Activated T-cell treated with anti-CD3 and anti-CD28 coated beads, Interleukin-2, amount 50 U/mL, for 48 hours (primary cell): ENCODE measurements at places on chromosomes 1 and 21.

DNA sequence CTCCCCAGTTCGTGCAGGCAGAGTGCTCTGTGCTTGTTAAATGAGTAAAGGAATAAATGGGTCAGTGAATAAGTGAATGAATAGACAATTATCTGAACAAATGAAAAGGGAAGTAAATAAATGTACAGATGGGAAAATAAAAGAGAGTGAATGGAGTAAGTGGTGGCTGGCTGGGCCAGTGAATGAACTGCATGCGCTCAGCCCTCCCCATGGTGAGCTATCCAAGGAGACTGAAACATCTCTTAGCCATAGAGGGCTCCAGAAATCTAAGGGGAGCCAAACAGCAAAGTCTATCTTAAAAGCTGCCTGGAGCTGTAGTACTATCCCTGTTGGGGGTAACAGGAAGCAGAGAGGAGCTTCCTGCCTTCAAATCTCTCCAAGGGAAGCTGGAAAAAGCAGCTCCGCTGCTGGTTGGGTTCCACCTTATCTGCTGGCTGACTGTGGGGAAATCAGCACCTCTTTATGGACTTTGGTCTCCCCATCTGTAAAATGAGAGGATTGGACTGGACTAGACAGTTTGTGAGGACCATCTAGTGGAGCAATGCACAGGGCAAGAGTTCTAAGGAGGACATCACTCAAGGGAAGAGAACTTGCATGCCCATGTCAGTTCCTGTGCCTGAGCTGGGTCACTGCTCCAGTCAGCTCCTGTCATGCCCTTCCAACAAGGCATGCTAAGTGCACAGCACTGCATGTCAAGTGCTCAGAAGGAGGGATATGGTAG lies 77.9 kb downstream of the TRABD2B start:
- DNase-seq = no peak

- no peak for DNase-seq
Observed at GRCh38 chr1:106952776-106953175, 103.7 kb upstream of the PRMT6 start.

GRCh38 chr1:15440357-15440756 lies 2.1 kb downstream of the CTRC start:
- no peak for DNase-seq

DNA sequence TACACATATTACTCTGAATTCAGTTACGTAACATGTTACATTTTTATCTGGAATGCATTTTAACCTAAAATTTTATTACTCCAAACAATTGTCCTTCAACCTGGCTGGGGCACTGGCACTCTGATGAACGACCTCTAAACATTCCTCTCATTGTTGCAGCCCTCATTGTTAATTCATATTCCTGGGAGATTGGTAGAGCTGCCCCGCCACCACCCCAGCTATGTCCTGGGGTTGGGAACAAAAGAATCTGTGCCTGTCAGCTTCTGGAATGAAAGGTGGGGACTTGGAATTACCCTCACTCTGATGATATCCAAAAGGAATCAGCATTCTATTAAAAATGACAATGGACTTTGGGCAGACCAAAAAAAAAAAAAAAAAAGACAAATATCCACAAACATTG lies 38.0 kb upstream of the DESI2 start:
- no peak for DNase-seq

GRCh38 chr1:10519016-10519417 lies 44.3 kb downstream of the PEX14 start:
- DNase-seq = no peak

- DNase-seq = peak; percentile 58
Observed at GRCh38 chr1:7948960-7949359, 8.3 kb upstream of the TNFRSF9 start.

DNA sequence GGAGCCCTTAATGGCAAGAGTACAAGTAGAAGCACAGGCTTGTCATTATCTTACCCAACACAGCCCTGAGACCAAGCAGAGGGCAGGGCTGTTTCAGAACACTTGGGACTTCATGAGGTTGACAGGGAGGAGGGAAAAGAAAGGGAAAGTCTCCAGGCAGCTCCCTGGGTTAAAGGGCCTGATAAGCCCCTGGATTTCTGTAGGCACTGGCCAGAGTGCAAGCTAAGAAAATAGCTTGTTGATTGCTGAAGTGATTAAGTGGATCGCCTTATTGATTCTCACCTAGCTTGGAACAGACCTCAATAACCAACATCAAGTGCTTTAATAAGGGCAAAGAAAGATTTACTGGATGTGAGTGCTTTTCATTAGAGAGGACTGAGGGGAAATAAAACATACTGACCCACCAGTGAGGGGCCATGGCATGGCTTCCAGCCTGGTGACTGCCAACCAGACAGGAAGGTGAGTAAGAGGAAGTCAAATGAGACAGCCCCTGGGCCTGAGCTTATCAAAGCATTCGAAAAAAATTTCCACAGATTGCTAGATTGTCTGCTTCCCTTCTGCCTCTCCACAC lies 121.4 kb upstream of the NFIA start:
- no peak for DNase-seq

DNA sequence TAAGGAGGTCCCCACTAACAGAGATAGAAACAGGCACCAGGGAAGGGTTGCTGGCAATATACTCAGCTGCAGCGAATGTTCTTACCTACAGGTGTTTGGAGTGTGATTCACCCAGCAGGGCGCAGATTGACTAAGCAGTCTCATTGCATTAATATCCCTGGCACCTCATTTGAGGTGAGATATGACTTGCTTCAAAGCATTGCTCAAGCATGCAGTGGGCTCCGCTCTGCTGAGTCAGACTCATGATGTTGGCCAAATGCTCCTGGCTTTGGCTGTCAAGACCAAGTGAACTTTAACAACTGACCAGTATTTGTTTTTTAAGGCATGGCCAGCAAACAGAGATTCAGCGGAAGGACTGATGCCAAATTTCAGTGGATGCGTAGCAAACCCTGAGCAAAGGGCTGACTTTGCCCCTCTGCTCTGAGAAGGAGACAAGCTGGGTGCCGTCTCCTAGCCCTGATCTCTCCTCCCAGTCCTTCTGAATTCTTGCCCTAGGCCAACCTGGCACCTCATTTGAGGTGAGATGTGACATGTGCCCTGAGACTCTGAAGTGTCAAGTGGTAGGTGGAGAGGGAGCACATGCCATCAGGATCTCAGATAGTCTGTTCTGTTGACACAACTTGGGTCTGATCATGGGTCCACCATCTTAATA lies 187.1 kb upstream of the COA6 start:
- DNase-seq = peak; percentile 39

- no peak for DNase-seq
Observed at GRCh38 chr1:1125945-1126344, 10.1 kb upstream of the C1orf159 start.

DNA sequence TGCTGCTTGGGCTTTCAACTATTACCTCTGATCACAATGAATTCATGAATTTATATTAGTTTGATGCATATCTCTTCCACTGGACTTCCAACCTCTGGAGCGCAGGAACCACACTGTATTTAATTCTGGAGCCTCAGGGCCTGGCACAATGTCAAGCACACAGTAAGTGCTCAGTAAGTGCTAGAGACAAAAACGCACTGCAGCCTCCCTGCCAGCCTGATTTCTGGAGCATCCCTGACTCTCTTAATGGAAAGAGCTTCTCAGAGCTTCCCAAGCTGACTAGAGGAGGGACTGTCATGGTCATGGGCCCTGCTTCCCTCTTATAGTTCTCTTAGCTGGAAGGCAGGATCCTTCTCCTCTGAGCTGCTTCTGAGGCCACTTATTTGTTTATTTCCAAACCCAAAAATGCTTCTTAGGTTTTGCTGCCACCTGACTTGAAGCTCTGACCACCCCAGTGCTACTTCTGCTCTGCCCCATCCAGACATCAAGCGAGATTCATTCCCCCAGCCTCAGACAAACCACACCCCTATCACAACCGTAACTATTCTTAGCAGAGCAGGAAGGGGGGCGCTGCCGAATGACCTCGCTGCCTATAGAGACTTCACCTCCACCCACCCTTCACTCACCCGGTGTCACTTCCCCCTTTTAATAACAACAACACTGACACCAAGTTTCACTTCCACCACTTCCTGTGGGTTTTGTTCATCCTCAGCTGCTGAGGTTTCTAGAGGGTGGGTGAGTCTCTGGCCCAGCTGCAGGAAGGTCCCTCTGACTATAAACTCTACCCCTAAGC lies 33.6 kb downstream of the NUAK2 start:
- DNase-seq = peak; percentile 81

DNA sequence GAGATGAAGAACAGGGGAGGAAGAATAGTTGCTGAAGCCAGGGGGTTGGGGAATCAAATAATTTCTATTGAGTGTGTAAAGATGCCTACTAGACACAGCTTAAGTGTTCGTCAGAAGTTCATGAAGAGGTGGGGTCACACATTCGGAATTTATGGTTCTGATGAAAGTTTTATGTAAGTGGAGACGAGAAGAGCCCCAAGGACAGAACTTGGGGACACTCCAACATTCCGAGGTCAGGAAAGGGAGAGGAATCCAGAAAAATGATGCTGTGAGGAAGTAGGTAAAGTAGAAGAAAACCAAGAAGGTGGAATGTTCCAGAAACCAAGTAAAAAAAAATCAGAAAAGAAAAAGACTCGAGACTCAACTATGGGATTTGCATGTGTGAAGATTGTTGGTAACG lies 272.5 kb downstream of the SIPA1L2 start:
- DNase-seq = no peak

- DNase-seq = no peak
Observed at GRCh38 chr21:33964706-33965325, 49.2 kb upstream of the ATP5PO start.

GRCh38 chr21:43726686-43727518 lies 8.0 kb downstream of the PDXK start:
- DNase-seq = no peak

- no peak for DNase-seq
Observed at GRCh38 chr1:243407284-243408018, 151.6 kb downstream of the SDCCAG8 start.

GRCh38 chr1:205928317-205928716 lies 14.9 kb downstream of the SLC26A9 start:
- DNase-seq = no peak

DNA sequence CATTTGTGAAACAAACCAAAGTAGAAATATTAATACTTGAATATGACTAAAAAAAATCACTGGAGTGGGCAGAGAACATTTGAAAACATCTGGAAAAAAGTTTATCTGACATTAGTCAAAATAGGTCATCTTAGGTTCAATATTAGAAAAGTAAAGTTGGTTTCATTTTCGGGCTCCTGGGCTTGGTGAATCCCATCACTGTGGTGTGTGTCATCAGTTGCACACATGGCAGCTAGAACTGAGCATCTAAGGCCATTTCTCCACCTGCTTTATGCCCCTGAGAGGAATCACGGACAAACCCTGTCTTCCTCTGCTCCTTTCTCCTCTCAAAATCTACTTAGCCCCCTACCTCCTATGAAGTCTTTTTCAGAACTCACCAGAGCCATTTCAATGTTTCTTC lies 5.4 kb downstream of the HSD11B1 start:
- DNase-seq = no peak

- no peak for DNase-seq
Observed at GRCh38 chr1:89692601-89693521, 59.9 kb downstream of the LRRC8C start.
